HFF-Myc (cell line): ENCODE measurements at places on chromosomes 1 and 21.
A peak's percentile ranks its signal among the peaks of the same experiment; 100 is the strongest.

DNA sequence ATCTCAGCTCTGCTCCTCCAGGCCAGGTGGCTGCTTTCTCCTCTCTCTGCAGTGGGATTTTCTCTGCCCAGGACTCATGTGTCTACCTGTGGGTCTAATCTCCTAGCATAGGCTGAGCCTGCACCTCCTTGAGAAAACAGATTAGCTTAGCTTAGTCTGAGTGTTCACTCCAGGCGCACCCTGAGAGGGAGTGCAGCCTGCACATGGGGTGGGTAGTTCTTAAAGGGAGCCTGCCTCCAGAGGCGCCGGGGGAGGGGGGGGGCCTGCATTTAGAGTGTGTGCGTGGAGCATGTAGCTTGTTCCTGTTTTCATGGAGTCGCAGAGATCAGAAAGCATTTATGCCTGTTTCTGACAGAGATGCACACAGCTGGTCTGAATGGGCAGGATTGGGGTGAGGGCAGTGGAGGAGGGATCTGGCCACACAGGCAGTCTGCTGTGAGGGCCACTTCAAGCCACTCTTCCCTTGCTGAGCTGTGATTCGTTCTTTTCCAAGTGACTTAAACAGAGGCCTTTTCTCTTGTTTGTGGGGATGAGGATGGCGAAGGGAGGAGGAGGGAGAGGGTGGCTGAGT is 45.2 kb downstream of the GALNT2 start:
- DNase-seq = no peak

DNA sequence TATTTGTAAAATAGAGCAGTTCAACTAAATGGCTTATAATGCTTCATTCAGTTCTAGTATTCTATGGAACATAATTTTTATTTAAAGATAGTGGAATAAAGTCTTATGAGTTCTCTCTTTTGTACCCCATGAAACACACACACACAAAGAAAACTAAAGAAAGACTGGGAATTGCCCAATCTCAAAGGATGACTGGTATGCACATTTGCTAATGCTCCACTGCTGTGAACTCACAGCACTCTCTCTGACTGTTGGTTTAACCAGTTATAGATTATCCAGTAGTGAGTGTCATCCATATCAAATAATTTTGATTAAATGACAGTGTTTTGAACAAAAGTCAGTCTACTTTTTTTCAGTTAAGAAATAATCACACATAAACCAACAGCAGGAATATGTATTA is 1082.4 kb upstream of the B3GALT2 start:
- DNase-seq = no peak

- peak; percentile 38 for DNase-seq
Observed at GRCh38 chr1:8586438-8586837, 231.0 kb downstream of the RERE start.

- no peak for DNase-seq
Observed at GRCh38 chr1:30748699-30749401, 8.7 kb downstream of the LAPTM5 start.

DNA sequence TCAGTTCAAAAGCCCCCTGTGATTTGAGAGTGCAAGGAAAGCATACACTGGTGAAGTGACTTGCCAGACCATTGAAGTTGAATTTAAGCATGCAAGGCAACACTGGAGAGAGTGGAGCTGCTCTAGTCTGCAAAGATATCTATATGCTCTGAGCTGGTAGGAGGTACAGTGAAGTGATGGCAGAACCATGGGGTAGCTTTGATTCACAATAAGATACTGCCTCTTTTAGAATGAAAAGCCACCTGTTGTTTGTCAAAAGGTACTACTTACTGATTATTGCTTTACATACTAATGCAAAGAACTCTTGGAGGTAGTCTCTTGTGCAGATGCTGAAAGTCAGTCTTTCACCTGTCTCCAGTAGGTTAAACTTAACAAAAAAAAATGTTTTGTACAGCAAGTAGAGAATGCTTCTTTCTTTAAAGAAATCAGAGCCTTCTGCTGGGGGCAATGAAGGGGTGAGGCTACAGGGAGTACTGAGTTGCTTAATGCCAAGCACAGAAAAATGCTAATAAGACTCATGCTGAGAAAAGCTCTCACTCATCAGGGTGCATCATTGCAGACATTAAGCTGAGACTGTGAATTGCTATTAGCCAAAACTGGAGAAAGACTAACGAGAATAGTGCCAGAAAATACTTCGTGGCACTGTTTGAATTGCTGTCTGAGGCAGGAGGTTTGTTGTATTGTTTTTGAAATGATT is 1150.5 kb upstream of the TMPRSS15 start:
- DNase-seq = no peak

DNA sequence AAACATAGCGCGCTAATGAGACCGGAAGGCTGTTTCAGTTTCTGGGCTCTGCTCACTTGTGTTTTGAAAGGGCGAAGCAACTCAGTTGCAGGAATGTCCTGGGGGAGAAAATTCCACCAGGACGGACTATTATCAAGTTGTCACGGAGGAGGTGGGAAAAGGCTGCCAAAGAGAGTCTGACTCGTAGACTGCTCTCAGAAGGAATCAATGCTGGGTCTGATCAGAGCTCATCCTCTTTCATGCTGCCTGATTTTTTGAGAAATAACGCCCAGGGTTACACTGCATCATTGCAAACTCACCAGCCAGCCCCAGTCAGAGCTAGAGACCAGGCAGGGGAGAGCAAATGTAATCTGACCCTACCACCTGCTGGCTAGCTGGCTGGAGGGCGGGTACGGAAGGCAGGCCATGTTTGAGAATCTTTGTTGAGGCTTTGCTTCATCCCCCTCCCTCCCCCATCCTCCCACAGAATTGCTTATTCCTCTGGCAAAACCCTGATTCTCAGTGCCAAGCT is 36.4 kb upstream of the BCL9 start:
- no peak for DNase-seq

GRCh38 chr1:58809325-58810010 is 25.6 kb upstream of the JUN start:
- no peak for DNase-seq

- no peak for DNase-seq
Observed at GRCh38 chr1:177825276-177825901, 144.5 kb downstream of the SEC16B start.
